Esophagus squamous epithelium (tissue), 5 donors: ENCODE measurements at places on chromosomes 16 and 17.

- DNase-seq, result no peak
Observed at GRCh38 chr17:73231395-73231794, 30.3 kb downstream of the CPSF4L start.

GRCh38 chr16:2180962-2181923 lies 15.2 kb downstream of the CASKIN1 start:
- DNase-seq, result no peak

DNA sequence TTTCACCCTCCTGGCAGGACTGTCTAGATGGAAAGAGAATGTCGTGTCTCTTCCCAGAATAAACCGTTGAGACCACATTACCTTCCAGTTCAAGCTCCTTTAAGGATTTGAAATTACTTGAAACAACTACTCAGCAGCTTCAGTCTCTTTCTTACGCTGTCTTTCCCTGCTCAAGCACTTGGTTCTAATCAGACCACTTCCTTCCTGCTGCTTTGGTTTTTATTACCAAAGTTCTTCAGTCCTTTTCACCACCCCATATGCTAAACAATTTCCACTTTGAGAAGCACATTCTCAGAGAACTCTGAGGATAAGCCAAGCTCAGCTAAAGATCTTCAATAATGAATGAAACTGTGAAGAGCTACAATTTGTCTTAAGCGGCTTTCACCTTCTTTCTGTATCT lies 105.4 kb downstream of the STX8 start:
- DNase-seq, result no peak

DNA sequence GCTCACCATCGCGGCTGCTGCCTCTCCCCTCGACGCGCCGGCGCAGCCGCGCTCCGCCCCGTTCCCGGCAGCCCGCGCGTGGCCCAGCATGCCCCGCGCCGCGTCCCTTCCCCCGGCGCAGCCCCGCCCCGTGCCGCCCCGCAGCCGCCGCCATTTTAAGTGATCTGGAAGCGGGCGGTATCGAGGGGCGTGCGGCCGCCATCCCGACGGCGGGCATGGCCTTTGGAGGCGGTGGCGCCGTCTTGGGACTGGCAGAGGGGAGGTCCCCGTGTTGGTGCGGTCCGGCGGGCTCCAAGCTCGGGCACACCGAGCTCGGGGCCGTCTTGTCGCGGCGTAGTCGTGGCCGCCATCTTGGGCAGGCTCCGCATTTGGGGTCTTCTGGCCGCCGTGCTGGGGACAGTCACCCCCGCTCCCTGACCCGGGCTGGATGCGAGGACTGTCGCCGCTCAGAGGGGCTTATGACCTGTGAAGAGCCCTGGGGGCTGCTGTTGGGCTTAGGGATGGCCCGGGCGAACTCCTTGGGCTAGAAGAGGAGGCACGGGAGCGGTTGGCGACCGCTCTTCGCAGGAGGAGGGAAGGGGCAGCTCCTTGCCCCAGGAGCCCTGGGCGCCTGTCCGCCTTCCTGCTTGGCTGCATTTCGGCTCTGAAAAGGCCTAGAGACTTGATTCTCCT lies at the start of gene ELOB:
Gene ELOB, minus strand, starts transcription at position 50 of the 672 bp plus-strand sequence. Its CDS starts 41 bp downstream, at position 9.
- no peak for DNase-seq

DNA sequence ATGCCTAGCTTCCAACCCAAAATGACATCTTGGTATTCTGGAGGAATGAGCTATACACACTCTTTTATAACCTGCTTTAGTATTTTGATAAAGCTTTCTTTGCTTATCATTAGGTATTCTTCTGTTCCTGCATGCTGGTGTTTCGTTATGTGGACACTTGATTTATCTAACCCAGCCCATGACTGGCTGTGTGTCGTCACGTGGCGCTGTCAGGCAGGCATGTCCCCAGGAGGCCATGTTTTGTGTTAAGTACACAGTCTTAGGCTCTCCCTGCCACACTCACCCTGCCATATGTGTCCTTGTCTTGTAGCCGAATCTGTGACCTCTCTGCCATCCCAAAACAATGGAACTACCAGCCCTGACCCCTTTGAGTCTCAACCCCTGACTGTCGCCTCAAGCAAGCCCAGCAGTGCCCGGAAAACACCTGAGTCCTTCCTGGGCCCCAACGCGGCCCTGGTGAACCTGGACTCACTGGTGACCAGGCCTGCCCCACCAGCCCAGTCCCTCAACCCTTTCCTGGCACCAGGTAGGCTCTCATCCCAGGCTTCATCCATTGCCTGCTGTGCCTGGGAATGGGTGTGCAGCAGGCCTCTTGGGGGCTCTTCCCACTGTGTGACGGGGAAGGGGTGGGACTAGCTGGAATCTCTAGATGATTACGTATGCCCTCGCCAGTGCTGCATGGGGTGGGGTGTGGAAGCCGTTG lies 30.8 kb downstream of the B9D1 start:
- DNase-seq, result no peak

GRCh38 chr16:68909099-68909733 lies 65.9 kb downstream of the TANGO6 start:
- no peak for DNase-seq

DNA sequence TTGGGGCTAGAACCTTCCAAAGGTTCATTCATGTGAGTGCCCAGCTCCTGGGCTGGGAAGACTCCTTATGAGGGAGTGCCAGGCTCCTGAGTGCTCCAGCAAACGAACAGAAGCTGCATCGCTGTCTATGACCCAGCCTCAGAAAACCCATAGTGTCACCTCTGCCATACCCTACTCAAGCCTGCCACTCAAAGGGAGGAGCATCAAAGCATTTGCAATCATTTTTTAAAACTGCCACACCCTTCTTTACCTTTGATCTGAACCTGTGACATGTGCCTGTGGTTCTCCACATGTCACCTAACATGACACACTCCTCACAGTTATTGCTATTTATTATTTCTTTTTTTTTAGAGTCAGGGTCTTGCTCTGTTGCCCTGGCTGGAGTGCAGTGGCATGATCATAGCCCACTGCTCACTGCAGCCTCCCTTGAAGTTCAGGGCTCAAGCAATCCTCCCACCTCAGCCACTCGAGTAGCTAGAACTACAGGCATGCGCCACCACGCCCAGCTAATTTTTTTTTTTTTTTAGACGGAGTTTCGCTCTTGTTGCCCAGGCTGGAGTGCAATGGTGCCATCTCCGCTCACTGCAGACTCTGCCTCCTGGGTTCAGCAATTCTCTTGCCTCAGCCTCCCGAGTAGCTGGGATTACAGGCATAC lies 7.3 kb upstream of the KDM8 start:
- DNase-seq, result no peak

- DNase-seq, result no peak
Observed at GRCh38 chr17:57195785-57196460, 60.4 kb upstream of the MSI2 start.

DNA sequence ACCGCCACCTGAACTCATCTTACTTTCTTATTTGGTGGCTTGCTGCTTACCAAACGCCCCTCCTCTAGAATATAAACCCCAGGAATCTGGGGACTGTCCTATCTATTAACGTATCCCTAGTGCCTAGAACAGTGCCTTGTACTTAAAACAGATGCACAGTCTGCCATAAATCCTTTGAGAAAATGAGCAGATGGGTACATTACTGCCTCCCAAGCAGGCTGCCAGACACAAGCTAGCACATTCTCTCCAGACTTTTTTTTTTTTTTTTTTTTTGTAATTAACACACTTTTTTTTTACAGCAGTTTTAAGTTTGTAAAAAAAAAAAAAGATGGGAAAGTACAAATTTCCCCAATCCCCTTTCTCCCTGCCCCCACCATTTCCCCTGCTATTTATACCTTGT lies 57.3 kb upstream of the RPL38 start:
- no peak for DNase-seq

- DNase-seq, result no peak
Observed at GRCh38 chr17:59892251-59892923, 356 bp downstream of the TUBD1 start.

DNA sequence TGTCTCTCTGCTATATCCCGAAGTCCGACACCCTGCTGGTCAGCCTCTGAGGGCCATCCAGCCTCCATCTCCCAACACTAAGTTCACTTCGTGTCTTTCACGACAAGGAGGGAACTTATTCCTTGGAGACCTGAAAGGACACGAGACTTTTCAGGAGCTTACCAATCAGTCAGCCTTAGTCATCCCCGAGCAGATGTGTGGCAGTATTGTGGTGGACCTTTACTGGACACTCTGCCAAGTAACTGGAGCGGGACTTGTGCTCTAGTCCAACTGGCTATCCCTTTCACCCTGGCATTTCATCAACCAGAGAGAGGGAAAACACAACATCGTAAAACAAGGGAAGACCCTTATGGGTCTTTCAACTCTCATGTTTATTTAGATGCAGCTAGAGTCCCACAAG lies 87.1 kb downstream of the EMP2 start:
- DNase-seq, result no peak

GRCh38 chr17:33603789-33604188 lies 310.7 kb upstream of the ASIC2 start:
- DNase-seq, result no peak

- no peak for DNase-seq
Observed at GRCh38 chr16:1101573-1102332, 5.7 kb upstream of the C1QTNF8 start.

DNA sequence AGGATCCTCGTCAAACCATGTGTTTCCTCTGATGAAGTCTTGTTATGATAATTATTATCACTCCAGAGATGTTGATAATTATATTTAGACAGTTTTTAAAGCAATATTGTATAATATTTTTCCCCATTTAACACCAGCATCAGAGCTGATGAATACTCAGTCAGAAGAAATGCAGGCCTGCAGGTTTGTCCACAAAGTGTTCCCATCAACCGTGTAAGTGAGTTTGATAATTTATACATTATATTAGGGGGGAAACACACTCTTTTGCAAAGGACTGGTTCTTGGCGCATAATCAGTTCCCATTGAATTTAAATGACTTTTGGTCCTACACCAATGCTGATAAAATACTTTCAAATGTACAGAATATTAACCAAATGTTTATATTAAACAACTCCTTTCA lies 454.8 kb downstream of the TOX3 start:
- DNase-seq, result no peak

DNA sequence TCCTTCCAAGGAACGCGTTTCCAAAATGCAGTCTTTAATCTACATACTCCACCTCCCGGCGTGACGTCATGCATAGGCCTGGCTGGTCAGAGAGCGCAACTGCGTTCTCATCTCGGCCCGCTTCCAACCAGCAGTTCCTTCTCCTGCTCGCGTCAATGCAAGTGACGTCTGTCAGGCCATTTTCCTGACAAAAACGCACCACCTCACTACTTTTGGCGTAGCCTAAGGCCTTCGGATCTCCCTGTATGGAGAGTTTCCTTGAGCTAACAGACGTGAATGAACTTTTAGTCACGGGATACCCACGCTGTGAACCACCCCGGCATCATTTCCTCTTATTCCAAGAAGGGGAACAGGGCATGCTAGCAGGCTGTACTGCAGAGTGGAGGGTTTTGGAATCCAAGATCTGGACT lies 25.0 kb downstream of the TEX14 start:
- DNase-seq, result peak; percentile 20

DNA sequence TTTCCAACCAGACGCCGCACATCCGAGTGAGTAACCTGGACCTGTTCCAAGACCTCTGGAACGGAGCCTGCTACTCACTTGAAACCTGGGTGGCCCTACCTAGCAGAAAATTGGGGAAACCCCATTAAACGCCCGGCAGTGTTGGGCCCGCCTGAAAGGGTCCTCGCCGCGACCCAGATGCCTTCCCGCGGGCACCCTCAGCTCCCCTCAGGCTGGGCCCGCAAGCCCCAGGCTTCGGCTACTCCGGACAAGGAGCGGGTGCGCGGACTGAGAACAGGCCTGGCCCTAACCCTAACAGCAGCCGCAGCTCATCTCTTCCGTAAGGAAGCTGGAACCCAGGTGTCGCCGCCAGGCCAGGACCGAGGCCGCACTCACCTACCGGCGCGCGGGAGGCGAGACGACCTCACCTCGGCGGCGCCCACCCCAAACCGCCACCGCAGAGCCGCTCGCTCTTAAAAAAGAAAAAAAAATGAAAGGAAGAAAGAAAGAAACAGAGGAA lies 344 bp downstream of the PSME3IP1 start:
- DNase-seq, result no peak

DNA sequence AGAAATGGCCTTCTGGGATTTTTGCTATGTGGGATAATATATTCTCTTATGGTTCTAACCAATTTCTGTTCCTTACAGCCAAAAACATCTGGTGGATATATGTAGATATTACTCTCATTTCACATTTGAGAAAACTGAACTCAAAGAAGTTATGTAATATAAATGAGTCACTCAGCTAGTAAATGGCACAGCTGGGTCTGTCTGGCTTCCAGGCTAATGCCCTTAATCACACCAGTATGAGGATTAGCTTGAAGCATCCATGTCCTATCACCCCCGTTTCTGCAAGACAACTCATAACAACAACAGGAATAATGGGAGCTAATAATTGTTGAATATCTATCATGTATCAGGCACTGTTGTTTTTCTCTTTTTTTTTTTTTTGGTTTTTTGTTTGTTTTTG lies 34.4 kb upstream of the USP7 start:
- DNase-seq, result no peak

GRCh38 chr17:76700617-76701470 lies 9.9 kb downstream of the MXRA7 start:
- DNase-seq, result no peak

DNA sequence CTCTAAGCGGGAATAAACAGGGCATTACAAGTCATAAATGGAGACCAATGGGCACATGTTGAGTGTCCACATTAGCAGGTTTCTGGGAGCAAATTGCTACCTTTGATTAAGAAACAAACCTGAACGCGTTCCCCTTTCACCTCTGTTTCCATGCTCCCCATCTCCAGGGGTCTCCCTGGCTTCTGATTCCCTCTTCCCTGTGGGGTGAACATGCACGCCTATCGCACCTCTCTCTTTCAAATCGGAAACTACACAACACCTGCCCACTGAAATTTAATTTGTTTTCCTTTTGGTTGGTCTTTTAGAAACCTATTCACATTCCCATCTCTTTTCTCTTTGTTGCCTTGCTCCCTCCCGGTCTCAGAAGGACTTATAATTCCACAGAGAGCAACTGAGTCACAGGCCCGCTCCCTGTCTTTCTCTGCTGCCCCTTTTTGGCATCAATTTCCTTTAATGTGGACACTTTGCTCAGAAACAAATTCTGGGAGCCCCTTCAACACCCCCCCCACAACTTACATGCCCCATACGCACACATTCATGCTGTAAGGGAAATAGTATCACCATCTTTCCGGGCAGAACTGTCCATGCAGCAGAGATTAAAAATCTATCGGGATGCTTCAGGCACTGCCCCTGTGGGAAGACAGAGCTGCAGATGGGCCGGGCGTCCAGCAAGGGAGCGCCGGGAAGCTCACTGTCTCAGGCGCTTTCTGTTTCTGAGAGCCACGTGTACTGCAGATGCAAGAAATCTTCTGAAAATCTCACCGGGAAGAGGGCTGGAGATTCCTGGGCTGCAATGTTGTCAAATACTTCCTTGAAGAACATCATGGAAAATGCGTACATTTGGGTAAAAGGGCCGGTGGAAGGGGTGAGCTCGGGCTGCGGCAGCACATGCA lies 7.2 kb upstream of the FOXF1 start:
- DNase-seq, result no peak

GRCh38 chr16:80602894-80603293 lies 62.1 kb downstream of the DYNLRB2 start:
- DNase-seq, result no peak

GRCh38 chr17:57440522-57441269 lies 184.4 kb downstream of the MSI2 start:
- no peak for DNase-seq
